Stimulated activated CD4-positive, alpha-beta T cell treated with anti-CD3 and anti-CD28 coated beads, Interleukin-4, amount 100 ng/mL, for 24 hours (primary cell): ENCODE measurements at places on chromosomes 5 and 9.

DNA sequence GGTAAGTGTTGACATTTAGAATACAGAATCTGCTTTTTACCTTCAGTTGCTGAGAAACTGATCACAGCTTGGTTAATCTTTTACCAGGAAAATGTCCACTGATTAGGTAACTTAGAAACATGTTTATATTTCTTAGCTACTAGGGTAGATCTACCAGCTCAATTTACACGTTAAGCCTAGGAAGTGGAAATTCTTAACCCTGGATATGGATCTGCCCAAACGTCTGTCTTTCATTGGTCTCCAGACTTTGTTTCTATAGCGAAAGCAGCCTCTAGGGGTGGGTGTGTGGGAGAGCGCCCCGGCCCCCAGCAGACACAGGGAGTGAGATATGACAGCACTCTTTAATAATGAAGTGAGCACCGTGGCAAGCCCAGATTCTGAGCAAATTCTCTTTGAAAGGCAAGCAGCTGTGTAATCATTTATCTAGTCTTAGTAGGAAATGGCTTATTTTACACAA is 141.6 kb upstream of the ZNF608 start:
- DNase-seq = no peak

DNA sequence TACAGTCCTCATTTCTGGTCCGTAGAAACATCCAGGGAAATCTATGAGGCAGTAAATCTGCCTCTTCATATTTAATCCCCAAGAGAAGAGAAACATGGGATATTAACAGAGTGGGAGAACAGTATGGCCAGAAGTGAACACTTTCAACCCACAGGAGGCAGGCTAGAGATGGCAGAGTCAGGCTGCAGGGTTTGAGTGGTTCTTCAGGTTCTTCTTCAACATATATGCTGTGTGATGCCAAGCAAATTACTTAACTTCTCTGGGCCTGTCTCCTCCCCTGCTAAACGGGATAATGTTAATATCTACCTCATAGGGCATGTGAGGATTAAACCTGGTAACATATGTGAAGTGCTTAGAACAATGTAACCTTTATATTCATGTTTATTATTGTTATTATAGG is 321.8 kb downstream of the PSAT1 start:
- no peak for DNase-seq

GRCh38 chr5:112586596-112587062 is 151.1 kb upstream of the APC start:
- DNase-seq = no peak

GRCh38 chr9:136294437-136294836 is 9.5 kb downstream of the CCDC187 start:
- DNase-seq = no peak

DNA sequence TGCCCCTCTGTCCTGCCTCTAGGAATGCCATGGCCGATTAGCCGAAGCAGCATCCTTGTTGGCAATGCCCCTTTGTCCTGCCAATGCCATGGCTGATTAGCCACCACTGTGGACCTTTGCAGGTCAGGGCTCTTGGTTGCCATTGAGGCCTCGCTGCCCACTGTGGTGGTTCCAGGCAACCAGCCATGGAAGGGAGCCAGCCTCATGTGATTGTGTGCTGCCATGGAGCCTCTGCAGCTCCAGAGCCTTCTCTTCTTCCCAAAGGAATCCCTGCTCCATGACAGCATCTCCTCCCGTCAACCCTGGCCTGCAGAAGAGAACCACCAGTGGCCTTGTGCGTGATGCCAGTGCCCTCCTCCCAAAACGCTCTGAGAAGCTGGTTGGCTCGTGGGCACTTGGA is 187.0 kb downstream of the CACNA1B start:
- DNase-seq = no peak

DNA sequence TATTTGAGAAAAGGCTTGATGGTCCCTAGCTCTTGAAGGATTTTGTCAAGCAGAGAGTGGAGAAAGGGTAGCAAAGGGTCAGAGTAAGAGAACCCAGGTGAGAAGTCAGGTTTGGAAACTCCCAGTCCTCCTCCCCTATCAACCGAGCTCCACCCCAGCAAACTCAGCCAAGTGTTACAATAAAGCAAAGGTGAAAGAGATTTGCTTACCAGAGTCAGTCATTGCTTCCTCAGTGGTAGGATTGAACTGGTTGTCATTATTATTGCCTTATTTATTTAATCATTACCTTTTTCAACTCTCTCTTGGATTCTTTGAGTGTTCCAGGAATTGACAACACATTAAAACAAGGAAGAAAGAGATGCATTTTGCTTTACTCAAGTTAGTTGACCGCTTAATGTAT is 80.5 kb downstream of the RFK start:
- DNase-seq = no peak
